ENCODE measurements at places on chromosomes 5 and 9.

DNA sequence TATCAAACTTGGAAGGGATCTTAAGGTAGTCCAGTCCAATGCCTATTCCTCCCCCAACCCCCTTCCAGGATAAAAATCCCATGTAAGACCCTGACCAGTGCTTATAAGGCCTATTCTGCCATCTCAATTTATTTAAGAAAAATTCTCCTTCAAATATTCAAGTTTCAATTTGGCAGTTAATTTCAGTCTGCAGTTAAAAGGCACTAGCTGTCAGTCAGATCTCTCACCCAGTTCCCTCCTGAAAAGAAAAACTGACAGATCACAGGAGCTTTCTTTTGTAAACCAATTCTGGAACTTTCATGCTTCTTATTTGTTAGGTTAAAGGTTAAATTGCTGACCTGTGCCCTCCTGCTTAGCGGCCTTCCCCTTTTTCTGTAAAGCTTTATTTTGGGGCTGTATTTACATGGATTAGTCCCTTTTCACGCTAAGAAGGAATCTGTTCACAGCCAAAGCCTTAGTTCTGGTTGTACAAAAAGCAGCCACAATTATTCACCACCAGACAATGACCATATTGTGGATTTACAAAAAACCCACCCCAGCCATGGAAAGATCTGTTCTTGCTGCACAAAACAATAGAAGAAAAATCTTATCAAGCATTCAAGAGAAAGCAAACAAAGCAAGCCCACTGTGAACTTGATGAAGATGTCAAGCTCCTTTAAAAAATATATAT, 68.7 kb downstream of the DENND1A start:
- no peak for DNase-seq

DNA sequence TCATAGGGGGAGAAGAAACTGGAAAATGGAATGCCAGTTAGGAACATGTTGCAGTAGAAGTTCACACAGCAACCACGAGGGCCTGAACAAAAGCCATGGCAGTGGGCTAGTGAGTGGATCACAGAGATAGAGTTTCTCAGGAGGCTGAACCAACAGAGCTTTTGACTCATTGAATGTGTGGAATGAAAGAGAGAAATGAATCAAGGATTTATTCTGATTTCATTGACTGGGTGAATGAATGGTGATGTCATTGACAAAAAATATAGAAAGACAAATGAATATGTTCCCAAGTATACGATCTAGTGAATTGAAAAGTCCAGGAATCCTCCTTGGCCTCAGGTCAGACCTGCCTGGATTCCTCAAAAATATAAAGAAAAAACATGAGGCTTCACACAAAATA, 99.2 kb downstream of the ZNF462 start:
- DNase-seq, result no peak

DNA sequence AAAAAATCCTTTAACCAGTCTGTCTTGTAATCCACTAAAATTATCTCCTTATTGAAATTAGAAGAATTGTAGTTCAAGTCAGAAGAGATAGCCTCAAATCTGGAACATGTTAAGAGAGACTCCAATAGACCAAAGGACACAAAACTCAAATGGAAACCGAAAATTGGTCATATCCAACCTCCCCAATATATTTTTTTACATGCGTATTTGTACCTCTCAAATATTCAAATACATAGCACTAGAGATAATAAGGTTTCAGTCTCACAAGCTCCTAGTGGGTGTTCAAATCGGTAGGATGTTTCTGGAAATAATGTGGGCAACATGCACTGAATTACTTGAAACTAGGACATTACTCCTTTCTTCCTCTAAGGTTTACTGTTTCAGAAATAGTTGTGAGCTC, 33.5 kb downstream of the EPB41L4A start:
- no peak for DNase-seq

DNA sequence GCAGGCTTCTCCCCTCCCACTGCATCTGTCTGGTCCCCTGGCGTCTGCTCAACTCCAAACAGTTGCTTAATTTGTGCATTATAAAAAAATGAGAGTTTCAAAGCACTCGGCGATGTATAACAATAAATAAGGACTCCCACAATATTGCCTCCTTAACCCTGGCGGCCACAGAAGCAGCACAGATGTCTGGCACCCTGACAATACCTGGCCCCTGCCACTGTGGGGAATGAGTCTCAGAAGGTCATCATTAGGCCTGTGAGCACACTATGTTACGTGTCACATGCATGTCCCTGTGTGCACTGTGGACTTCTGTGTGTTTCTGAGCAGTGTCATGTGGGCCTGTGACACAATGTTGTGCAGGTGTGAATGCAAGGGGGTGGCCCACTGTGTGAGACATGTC, 236.5 kb downstream of the PBX3 start:
- no peak for DNase-seq

- no peak for DNase-seq
Measured at GRCh38 chr5:93787598-93787997, 46.2 kb upstream of the POU5F2 start.

- no peak for DNase-seq
Measured at GRCh38 chr5:179323026-179323870, 22.0 kb downstream of the ADAMTS2 start.

DNA sequence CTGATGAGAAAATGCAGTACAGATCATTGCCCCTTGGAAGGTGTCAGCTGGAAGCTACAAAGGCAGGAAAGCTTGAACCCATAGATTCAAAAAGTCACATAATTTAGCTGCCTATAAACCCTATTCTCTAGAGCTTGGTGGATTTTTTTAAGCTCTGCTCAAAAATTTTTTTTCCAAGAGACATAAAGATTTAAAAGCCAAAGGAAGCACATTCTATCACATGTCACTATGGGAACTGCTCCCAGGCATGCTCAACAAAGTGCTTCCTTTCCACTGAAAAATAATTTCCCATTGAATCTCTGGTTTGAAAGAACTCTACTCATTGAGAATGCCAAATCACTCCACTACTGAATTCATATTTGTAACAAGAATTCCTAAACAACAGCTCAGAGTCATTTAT, 419.8 kb downstream of the CETN3 start:
- no peak for DNase-seq

DNA sequence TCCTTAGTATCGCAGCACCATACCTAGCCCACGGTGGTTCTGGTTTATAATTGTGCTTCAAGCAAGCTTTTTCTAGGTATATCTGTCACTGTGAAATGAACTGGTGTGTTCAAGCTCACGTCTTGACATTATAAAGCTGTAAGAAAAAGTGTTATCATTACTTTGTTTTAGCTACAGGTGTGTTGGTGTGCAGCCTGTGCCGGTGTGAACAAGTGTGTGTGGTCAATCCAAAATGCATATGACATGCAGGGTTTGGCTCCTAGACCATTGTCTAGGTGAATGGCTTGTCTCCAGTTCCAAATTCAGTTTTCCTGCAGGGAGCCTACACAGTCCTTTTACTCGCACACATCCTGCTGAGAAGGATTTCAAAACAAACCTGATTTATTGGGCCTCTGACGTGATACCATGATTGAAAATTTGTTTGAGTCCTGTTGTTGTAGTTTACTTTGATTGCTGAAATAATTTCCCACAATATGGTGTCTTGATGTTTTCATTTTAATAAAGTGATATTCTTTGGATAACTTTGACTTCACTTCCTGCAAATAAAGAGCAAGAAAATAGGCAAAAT, 3.7 kb downstream of the LSM11 start:
- DNase-seq, result no peak

- no peak for DNase-seq
Measured at GRCh38 chr9:28059192-28059591, 485.9 kb upstream of the C9orf72 start.

- no peak for DNase-seq
Measured at GRCh38 chr5:141883892-141884318, 5.7 kb upstream of the PCDH1 start.

DNA sequence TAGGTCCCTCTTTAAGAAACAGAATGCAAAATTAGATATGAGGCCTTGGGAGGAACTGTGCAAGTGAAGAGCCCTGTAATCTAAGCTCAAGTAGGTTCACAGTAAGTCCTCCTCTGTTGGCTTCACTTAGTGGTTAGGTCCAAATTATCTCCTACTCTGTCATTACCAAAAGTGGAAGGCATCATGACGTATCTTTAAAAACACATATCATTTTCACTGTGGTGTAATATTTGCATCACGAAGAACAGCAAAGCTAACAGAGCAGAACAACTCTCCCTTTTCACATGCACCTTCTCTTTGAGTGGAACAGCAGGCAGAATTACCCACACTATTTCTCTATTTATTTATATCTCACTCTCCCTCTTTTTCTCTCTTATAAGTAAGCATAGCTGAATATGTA, 240.5 kb upstream of the CCNH start:
- no peak for DNase-seq

GRCh38 chr5:122073018-122073417, 5.0 kb downstream of the LOX start:
- no peak for DNase-seq

DNA sequence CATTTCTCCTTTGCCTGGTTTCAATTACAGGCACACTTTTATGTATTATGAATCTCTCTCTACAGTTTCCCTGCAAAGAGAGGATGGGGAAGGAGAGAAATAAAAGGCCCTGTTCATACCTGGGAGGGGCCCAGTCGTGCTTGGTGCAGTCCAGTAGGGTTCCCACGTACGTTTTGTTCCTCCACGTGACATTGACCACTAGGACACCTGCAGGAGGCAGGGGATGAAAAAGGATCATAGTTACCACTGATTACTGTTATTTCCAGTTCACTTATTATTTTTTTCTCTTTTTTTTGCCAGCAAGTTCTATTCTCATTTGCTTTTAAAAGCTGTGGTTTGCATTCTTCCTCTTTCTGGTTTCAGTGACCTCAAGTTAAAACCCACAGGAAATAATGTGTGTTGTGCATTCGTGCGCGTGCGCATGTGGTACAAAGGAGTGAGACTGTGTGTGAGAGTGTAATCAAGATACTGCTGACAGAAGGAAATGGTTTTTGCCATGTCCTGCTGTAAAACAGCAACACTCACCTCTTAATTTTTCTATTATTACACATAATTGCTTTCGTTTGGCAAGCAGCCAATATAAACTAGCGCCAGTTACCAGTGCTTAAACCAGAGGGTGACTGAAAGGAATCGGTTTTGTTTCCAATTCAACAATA, 96.8 kb downstream of the ZNF608 start:
- DNase-seq, result peak; percentile 31

DNA sequence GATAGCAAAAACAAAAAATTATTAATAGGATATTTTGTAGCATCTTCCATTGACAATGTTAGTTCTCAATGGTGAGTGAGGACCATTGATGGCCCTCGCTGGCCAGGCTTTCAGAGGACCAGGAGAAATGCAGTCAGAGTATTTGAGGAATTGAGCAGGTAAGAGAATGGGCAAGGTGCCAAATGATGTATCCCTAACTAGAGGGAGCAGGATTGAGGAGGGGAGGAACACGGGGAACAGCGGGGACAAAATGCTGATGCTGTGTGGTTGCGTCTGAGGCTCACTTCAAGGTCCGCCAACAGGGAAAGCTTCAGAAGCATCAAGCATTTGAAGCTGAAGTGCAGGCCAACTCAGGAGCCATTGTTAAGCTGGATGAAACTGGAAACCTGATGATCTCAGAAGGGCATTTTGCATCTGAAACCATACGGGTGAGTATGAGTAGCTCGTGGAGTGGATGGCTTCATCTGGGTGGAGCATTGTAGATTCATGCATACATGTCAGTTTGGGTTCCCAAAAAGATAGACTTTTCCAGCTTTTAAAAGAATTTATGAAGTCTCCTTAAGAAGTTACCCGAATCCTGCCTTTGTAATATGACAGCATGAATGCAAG, 16.2 kb downstream of the SPTAN1 start:
- DNase-seq, result no peak

DNA sequence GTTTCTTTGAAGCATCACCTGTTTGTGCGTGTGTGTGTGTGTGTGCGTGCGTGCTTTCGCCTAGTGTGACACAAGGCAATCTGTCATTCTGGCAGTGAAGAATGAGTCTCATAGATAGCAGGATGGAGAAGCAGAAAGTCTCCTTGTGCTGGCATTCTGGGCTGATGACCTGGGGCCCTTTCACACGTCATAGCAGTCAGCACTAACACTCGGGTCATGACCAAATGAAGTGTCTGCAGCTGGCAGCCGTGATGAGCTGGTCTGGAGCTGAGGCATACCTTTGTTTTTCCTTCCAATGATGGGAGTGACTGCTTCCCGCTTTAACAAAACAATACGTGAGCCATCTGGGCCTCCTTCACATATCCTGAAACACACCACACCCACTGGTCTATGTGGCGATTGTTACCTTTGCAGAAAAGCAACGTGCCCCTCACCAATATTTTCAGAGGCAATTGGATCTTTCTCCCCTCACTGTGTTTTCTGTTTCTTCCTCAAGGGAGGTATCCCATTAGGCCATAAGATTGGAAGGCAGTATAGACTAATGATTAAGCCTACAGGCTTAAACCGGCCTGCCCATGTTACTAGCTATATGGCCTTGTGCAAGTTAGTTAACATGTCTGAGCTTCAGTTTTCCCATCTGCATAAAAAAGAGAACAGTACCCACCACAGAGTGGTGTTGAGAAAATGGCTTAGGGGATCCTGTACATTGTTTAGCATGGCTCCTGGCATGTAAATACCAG, 88.8 kb downstream of the SREK1 start:
- DNase-seq, result no peak

GRCh38 chr9:126472948-126473298, 140.8 kb upstream of the LMX1B start:
- DNase-seq, result no peak

GRCh38 chr9:128728298-128728697, 4.4 kb upstream of the ZDHHC12 start:
- no peak for DNase-seq

DNA sequence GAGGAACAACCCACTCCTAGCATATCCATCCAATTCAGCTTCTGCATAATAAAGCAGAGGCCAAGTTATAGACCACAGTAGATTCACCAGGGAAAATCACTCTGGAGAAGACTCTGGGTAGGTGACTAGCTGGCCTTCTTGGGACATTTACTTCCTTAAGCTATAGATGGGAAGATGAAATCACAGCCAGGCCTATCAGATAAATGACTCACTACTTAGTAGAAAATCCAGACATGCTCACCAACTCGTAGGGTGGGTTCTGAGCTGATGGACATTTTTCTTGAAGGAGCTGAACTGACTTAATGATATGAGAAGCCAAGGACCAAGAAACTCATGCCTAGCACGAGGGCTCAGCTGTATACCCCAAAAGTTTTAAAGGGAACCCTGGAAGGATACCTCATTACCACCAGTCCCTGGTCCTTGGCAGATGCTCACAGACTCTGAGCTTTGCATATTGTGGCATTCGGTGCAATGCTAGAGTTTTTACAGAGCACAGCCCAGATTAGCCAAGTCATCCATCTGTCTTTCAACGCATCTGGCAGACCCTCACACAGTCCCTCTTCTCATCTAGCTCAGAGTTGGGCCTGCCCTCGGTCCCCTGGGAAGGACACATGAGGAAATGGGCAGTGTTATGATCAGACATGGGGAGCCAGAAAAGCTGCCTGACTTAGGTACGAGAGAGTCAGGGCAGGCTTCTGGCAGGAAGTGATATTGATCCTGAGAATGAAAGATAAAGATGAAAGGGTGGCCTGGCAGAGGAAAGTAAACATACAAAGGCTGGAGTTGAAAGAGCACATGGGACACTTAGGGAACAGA, 15.0 kb downstream of the ACSL6 start:
- no peak for DNase-seq

DNA sequence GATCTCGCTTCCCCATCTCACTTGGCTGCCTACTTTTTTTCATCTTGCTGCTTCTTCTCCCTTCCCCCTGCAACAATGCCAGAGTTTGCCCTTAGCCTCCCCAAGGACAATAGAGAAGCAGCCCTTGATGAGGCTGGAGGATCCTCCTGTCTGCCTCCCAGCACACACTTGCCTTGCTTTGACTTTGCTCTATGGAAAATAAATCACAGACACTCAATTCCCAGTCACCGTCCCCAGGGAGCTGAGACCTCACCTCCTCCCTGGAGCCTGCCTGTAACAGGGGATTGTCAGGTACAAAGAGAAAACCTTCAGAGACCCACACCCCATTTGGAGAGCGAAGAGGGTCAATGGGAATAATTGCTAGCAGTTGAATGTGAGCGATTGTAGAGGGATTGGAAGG, 242.1 kb upstream of the ZNF462 start:
- DNase-seq, result no peak
